NCI-H1092 (cell line): ENCODE measurements at places on chromosomes 16 and 17.

DNA sequence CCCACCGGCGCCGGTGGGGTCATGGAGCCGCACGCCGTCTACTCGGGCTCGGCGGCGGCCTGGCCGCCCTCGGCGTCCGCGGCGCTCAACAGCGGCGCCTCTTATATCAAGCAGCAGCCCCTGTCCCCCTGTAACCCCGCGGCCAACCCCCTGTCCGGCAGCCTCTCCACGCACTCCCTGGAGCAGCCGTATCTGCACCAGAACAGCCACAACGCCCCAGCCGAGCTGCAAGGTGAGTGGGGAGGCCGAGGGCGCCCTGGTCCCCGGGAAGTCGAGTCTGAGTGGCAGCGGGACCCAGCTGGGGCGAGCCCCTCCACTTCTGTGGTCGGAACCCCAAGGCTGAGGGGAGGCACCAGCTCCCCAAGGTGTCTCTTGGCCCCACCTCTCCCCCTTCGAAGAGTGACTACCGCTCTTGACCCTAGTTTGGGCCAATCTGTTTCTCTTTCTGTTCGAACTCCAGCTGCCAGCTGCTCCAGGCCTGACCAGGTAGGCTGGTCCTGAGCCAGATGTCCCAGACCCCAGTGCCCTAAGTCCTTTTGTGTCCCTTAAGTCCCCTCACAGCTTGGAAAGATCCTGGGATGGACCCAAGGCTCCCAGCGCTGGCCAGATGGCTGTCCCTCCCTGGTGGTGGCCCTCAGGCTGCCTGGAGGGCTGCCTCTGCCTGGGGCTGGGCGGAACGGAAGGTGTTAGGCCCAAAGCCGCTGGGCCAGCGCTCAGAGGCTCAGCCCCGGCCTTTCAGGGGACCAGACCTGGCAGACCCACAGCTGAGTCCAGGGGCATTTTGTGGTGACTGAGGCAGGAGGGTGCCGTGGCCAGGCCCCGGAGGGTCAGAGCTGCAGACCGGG lies 1.2 kb downstream of the FOXF1 start:
- no peak for DNase-seq

DNA sequence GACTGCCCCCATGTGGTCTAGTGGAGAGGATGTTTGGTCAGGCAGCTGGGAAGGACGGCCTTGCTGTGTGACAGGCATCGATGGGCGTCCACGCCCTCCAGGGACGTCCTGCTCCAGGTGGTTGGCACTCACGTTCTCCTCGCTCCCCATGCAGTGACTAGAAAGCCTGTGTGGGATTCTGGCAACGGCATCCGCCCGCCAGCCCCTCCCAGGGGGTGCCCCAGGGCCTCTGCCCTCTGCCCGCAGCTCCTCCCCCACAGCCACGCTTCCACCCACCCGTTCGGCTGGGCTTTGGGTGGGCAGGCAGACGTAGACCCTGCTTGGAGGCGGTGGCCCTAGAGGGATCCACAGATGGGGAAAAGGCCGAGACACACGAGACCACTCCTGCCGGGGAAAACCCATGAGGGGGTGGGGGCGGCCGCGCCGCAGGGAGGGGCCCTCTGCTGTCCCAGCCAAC lies 4.7 kb upstream of the IL17C start:
- no peak for DNase-seq

- no peak for DNase-seq
These were observed 40.3 kb upstream of the MRPS23 start for GRCh38 chr17:57889892-57890856.

- no peak for DNase-seq
These were observed 12.9 kb downstream of the C17orf58 start for GRCh38 chr17:67983383-67983688.

- DNase-seq: no peak
These were observed 11.9 kb downstream of the KCNJ12 start for GRCh38 chr17:21388066-21388465.

GRCh38 chr17:42072323-42073187 lies 22.2 kb upstream of the C17orf113 start:
- no peak for DNase-seq

GRCh38 chr16:16032271-16032979 lies 83.0 kb downstream of the ABCC1 start:
- DNase-seq: no peak

GRCh38 chr17:27921077-27921476 lies 27.9 kb upstream of the LYRM9 start:
- no peak for DNase-seq

GRCh38 chr17:49074851-49075540 lies 57.6 kb upstream of the B4GALNT2 start:
- DNase-seq: no peak

GRCh38 chr17:60231234-60231633 lies 81.5 kb downstream of the CA4 start:
- no peak for DNase-seq

GRCh38 chr17:35001549-35001948 lies 21.2 kb downstream of the LIG3 start:
- no peak for DNase-seq

DNA sequence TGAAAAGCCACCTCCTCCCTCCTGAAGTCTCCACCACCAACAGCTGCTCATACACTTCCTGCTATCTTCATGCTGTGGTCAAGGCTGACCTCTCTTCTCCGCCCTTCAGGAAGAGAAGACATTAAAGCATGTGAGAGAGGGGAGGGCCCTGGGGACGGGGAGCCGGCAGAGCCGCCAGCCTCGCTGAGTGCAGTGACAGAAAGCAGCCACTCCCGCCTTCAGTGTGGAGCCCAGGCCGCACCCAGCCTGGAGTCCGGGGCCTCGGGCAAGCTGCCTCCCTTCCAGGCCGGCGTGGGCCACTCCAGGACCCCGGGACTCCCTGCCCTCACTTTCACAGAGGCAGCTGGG lies 94.7 kb upstream of the TNRC6C start:
- DNase-seq: no peak
